ENCODE measurements at places on chromosomes 3 and 15. TPM values are rescaled to one million over a fixed set of nuclear protein-coding genes. Genes with fewer than 3 reads are reported as not detected.

DNA sequence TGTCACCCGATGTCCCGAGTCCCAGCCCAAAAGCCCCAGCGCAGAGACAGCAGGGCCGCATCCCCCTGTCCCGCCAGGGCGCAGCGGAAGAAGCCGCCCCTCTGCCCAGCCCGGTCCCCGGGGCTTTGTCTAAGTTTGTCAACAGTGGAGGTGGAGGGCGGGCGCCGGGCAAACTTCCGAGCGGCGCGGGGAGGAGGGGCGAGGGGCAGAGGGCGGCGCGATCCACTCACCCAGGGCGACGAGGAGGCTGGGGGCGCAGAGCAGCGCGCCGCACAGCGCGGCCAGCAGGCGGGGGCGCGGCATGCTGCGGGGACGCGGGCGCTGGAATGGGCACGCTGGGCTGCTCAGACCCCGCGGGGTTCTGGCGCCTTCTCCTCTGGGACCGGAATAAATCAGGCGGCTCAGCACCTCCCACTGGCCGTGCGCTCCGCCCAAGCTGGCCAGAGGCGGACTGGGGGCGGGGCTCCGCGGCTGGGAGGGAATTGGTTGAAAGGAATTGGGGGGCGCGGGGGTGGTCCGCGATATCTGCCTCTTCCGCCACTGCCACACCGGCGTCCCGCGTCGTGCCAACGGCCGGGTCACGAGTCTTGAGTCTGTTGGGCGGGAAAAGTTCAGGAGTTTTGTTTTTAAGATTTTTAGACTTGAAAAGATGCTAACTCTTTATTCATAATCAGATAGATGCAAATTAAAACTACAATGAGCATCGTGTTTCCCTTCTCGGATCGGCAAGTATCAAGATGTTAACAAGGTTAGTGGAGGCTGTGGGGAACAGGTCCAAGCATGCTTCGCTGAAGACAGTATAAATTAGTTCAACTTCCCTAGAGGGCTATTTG is at the start of gene MFGE8:
MFGE8 (minus strand) TSS at position 363 of the 833 bp plus-strand sequence; CDS start at position 303, 60 bp downstream.
- DNase-seq, result peak; percentile 66

DNA sequence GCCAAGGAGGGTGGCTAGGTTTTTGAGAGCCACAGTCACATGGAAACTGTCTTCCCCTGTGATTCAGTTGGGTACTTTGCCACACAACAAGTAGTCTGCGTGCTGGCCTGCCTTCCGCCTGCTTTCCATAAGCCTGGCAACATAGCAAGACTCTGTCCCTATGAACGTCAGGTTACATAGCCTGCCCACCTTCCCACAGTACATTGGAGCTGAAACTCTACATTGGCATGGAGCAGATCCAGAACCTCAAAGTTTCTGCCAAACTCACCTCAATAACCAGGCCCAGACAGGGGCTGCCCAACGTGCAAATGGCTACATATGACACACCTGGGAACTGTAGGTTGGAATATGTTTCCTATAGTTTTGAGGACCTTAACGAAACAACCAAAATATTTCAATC is 140.6 kb upstream of the PRICKLE2 start:
- DNase-seq, result no peak

DNA sequence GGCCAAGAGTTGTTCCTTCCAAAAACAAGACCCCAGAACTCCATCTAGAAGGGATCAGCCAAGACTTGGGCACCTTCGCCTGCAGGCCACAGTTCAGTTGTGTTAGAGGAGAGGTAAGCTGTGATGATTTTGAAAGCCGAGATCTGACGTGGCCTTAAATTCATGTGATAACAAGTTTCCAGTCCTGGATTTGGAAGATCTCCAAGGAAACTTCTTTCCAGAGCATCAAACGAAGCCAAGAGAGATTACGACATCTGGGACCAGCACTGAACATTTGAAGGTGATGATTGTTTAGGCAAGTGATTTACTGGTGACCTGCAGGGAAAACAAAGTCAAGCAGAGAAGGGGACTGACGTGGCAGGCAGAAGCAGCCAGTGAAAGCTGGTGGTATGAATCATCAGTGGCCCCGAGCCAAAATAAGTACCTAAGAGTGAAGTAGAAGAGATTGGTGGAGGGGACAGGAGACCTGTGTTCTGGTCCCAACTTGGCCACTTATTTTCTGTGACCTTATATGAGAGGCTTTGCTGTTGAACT is 339.0 kb upstream of the PROK2 start:
- DNase-seq, result peak; percentile 92

DNA sequence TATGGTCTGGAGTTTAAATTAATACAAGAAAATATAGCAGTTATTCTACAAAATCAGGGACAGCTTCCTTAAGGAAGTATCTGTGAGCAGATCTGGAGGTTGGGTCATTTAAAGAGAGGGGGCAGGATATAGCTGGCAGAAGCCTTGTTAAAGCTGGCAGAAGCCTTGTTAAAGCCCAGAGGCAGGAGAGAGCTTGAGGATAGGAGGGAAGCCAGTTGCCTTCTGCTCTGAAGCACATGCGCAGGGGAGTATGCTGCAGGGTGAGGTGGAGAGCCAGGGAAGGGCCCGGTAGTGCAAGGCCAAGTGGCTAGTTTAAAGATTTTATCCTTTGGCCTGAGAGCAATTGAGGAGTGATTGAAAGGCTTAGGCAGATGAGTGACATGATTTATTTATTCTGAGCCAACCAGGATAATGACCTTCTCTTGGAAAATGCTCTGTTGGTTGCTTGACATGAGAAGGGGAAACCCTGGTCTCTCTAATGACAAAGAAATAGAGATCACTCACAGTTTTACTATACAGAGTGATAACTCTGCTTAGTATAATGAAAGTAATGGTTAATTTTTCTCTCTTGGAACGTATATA is 3.9 kb downstream of the EAF1 start:
- DNase-seq, result no peak

- no peak for DNase-seq
Measured at GRCh38 chr15:63678393-63678792, 81.2 kb downstream of the FBXL22 start.

- DNase-seq, result no peak
Measured at GRCh38 chr3:15329046-15330005, 3.1 kb downstream of the SH3BP5 start.

DNA sequence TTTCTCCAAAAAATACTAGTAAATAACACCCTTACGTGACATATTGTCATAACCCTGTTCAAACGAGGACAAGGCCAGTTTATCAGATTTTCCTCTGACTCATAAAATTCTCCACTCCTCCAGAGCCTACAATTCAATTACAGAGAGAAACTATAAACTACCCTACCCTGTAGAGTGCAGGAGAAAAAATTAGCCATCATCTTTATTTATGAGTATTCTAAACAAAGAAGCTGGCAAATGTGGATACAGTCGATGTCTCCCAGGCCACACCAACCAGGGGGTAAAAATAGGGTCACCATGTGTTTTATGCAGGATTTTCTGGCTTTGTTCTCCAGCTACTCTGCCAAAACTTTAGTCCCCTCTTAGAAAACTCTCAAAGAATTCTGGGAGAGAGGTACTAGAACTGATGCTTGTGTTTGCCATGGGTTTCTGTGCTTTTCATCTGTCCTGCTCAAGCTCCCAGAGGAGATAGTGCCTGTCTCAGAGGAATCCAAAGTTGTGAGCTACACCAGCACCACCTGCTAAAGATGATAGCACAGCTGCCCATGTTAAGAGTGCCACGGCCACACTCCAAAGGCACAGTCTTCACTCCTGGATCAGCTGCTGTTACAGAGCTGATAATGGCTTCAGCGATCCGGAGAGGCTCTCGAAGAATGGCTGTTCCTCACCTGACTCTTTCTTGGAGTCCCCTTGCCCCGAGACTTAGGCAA is 150.2 kb downstream of the IMPG2 start:
- DNase-seq, result no peak

DNA sequence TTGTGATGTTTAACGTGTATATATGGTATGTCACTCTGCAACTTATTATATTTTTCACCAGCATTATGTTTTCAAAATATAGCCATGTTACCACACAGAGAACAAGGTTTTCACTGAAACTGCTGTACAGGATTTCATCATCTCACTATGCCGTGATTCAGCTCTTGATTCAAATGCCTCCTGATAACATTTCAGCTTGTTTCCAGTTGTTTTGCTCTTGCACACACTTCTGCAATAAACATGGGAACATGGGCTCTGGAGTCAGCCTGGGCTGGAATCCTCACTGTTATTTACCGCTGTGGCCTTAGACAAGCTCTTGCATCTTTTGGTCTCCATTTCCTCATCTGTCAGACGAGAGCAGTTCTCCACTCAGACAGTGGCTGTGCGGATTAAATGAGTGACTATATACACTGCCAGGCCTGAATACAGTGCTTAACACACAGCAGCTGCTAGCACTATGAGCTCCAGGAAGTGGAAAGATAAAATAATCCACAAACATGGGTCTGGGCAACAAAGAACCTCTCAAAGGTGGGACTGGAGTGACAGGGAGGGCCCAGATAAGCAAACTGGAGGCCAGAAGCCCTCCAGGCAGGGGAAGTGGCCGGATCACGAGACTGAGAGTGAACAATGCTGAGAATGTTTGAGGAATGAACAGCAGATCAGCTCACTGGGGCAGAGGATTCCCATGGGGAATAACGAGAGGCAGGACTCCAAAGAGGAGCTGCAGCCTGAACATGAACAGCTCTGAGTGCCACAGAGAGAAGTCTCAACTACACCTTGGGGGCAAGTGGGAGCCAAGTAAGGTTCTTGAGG is 17.7 kb downstream of the NTRK3 start:
- DNase-seq, result peak; percentile 20

DNA sequence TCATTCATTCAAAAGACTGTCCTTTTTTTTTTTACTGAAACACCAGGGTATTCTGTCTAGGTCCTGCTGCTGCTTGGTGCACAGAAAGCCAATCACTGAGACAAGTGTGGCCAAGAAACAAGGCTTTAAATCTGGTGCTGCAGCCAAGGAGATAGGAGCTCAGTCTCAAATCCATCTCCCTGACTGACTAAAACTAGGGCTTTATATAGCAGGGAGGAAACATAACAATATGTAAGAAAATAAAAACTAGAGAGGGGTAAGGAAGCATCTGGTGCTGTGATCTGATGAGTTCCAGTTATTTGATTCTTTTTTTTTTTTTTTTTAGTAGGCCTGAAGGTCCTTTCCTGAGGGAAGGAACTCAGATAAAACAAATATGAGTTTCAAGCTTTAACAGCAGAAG is 139.8 kb downstream of the ATG7 start:
- DNase-seq, result no peak

DNA sequence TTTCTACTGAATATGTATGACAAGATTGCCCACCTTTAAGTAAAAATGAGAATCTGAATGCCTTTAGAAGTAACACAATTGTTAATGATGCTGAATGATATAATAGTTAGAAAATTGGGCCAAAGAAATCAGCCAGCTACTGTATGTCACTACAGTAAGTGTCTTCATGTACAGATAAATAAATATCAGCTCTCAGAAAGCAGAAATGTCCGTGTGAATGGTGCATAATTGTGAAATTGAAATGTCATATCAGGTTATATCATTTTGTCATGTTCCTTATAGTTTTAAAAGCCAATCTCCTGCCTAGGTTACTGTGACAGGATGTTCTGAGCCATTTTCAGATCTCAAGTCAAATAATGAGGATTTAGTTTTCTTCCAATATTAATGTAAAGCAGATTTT is 90.6 kb upstream of the SNTN start:
- no peak for DNase-seq

DNA sequence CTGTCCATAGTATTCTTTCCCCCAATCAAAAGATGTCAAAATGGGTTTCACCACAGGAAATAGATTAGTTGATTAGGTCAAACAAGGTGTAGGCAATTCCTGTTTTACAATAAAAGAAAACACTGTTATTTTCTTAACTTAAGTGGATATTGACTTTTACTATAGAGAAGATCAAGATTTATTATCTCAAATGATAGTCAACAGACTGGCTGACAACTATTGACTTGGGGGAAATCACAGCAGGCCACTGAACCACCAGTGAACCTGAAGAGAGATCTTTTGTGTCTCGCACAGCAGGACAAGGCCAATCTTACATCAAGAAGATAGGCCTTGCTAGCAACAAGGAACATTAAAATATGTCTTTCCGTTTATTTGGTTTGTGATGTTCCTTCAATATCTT is 1187.6 kb downstream of the SI start:
- no peak for DNase-seq

GRCh38 chr15:70799667-70800450 is 36.5 kb upstream of the UACA start:
- peak; percentile 60 for DNase-seq

GRCh38 chr3:24725514-24726255 is 231.0 kb upstream of the THRB start:
- DNase-seq, result no peak

Gene KLHL40
- not detected for total RNA-seq

Gene CHRM5
- total RNA-seq, result 0.36 TPM

Gene RAP2B
- total RNA-seq, result 13.8 TPM

Measured in Daoy (cell line).